HTR-8/SVneo (cell line): ENCODE measurements at places on chromosomes 5 and 9.

GRCh38 chr9:111633389-111633736, 2.2 kb downstream of the DNAJC25 start:
- DNase-seq = no peak

DNA sequence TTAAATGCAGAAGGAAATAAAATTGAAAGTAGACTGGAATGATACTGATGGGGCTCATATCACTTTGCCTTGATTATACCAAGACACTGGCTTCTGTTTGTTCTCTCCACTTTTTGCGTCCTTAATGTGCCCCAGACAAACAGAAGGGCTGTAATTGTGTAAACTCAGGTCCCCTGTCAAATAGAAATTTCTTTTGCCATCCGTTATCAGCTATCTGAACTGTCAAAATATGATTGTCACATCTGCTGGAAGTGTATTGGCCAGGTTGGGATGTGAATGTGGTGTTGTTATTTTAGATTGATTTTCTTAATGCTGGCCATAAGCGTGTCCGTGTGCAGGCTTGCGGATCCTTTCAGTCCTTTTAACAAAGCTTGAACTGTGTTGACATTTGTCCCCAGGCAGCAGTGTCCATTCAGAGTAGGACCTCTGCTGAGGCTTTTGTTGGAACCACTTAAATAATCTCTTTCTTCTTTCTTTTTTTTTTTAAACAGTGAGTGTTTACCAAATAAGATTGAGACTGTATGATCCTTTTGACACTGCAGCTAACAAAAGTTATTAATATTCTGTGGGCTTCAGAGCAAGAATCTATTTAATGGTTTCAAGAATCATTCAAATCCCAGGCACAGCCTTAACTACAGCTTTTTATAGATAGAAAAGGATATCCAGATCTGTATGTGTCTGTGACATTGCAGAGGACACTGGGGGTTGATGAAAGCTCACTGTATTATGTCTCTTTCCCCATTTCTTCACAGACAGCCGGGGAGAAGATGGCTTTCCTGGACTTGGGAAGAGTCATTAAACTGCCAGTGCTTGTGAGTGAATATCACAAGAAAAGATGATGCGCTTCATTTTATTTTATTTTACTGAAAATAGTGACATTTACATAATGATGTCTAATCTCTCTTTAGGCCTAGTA, 171.7 kb downstream of the ZNF608 start:
- no peak for DNase-seq

DNA sequence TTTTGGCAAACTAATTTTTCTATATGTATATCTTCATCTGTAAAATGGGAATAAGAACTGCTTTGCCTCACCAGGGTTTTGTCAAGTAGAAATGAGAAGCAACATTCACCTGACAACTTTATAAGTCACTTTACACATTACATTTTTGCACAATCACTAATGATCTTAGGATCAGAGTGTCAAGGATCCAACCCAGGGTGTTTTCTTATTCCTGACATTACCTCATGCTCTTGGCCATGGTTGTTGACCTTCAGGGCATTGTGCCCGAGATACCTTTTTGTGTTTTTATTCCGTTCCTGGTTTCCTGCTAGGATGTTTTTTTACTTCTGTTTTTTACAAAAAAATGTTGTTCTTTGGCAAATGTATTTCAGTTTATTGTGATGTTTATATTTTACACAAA, 22.2 kb upstream of the RASA1 start:
- no peak for DNase-seq

- DNase-seq = no peak
These were observed 252.6 kb downstream of the ACTL7B start for GRCh38 chr9:108603141-108603540.

DNA sequence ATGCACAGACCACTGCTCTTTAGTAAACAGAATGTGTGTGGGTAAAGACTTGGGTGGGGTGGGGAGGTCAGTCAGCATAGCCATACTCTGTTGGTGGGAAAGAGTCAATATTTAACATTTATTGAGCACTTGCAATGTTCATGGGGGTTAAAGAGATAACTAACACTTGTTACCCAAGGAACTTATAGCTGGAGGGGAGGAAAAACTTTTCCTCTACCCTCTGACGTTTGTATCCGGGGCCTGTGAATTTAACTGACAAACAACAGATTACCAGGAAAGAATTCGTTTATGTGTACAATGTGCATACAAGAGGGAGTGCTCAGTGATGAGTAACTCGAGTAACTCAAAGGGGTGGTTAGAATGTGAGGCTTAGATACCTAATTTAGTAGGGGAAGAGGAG, 6.8 kb upstream of the CLINT1 start:
- no peak for DNase-seq
